ENCODE measurements at places on chromosomes 16 and 17.

DNA sequence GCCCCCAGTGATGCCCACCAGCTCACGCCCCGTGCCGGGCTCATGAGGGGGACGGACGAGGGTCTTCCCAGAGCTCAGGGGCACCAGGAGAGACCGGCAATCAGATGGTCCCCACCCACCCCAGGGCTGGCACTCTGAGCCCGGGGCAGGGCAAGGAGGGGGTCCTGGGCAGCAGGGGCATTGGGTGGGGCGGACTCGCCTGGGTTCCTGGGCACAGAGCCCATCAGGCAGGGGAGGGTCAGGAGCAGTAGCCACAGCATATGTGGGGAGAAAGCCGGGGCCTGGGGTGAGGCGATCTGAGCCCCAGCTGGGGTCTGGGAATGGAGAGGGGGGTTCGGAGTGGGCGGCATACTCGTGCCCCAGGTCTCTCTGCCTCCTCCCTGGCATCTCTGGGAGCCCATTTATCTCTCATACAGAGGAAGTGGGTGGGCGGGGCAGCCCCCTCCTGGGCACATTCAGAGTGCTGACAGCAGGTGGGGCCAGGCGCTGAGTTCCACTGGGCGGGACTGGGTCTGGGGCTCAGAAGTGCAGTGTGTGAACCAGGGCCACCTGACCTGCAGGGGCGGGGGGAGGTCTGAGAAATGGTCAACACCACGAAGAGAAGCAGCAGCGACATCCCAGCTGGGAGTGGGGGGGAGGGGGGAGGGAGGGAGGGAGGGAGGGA lies 20.5 kb upstream of the UBE2I start:
- no peak for DNase-seq

DNA sequence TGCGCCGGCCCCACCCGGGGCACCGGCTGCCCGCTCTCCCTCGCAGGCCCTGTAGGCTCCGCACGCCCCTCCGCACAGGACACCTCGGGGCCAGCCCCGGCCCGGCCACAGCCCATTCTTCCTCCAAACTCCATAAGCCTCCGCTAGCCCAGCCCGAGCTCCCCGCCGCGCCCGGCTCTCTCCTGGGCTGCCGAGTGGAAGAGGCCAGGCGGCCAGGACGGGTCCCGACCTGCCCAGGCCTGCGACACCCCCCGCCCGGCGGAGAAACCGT lies 397 bp downstream of the NCOR1 start:
- DNase-seq = no peak

GRCh38 chr17:81310949-81311550 lies 15.9 kb upstream of the SLC38A10 start:
- no peak for DNase-seq

GRCh38 chr17:48023400-48024148 lies 14.0 kb downstream of the COPZ2 start:
- DNase-seq = peak; percentile 59

- no peak for DNase-seq
These were observed 43.1 kb upstream of the AMZ2 start for GRCh38 chr17:68204736-68205135.

- DNase-seq = no peak
These were observed 55.4 kb downstream of the CDK5R1 start for GRCh38 chr17:32542186-32542585.

- no peak for DNase-seq
These were observed 15.2 kb downstream of the DRC3 start for GRCh38 chr17:17987901-17988300.

DNA sequence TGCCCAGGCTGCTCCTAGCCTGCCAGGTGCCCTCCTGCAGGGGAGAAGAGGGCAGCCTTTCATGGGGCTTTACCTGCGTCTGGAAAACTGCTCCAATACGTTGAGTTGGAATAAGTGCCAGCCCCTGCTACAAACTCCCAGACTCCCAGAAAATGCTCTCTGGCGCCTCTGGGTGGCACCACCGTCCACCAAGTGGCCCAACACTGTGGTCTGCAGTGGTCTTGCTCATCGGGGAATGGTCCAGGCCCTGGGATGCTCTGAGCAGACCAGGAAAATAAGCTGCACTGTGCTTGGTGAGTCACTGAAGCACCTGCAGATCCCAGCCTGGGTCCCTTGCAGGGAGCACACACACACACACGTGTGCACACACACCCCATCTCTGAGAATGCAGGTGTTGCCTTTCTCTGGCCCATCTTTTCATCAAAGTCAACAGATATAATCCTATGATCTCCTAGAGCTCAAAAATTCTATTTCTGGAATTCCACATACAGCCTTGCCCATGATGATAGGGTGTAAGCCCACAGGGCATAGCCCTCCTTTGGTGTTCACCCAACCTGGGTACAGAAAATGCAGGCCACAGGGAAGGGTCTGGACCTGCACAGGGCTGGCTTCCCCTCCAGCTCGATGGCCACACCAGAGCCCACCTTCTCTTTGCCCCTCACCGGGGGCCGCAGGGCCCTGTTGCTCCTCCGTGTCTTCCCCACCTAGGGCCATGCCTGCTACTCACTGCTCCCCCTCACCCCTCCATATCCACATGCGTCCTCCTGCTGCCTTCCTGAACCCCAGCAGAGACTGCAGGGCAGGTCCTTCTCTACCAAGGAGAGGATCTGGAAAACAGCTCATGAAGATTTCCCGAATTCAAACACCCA lies 20.5 kb downstream of the CDIP1 start:
- DNase-seq = peak; percentile 1

DNA sequence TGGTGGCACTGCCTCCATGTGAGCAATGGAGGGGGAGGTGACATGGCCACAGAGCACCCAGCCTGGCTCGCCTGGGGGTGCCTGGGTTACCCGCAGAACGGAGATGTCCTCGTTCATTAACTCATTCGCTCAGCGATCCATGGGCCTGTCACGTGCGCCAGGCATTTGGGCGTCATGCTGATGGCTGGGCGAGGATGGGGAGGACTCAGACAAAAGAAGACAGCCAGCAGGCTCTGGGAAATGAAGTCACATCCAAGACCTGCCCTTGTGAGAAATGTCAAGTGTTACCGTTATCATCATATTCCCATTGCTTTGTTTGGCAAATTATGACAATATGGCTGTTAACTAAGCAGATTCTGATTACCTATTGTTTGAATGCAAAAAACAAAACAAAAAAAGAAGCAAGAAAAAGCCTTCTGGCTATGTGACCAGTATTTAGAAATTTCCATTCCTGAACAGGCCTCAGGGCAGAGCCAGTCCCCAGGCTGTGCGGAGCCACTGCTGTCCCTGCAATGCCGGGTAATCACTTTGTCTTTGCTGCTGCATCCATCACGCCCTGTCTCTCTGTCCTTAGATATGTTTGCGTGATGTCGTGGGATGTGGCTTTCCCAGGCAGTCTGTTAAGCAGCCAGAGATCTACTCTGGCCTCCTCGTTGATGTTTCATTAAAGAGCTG lies 57.9 kb downstream of the CMIP start:
- DNase-seq = no peak

- DNase-seq = no peak
These were observed 52.9 kb downstream of the SEC14L1 start for GRCh38 chr17:77193653-77194052.

GRCh38 chr16:8920645-8921346 lies 38.6 kb downstream of the LITAFD start:
- no peak for DNase-seq

GRCh38 chr17:42537156-42537805 lies 1.2 kb downstream of the NAGLU start:
- no peak for DNase-seq
